ENCODE measurements at places on chromosomes 7 and 10.

DNA sequence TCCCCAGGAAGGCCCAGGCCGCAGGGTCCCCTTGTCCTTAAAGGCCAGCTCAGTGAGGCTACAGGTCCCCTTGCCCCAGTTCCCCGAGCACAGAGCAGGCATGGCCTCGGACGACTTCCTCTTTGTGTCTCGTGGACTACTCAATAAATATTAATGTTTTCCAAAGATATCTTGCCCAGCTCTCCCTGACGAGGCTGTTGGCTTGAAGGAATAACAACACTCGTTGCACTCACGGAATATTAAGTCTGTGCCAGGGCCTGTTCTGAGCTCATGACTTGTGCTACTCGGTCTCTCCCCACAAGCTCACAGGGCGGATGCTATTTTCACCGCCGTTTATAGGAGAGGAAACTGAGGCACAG is 68.2 kb downstream of the CUX1 start:
- DNase-seq, result no peak

DNA sequence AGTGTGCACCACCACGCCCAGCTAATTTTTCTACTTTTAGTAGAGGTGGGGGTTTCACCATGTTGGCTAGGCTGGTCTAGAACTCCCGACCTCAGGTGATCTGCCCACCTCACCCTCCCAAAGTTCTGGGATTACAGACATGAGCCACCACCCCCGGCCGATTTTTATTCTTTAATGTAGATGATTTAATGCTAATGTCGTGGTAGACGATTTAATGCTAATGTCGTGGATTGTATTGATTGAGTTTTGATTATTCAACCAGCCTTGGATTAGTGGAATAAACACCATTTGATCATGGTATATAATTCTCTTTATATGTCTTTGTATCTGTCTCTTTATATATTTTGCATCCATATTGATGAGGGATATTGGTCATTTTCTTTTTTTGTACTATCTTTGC is 52.6 kb downstream of the OGDH start:
- DNase-seq, result no peak

DNA sequence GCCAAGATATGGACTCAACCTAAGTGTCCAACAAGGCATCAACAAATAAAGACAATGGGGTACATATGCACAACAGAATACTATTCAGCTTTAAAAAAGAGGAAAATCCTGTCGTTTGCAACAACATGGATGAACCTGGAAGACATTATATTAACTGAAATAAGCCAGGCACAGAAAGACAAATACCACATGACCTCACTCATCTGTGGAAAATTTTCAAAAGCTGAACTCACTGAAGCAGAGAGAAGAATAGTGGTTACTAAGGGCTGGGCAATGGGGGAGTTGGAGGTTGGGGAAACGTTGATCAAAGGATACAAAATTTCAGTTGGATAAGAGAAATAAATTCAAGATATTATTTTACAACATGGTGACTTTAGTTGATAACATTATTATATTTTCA is 221.4 kb upstream of the PITRM1 start:
- no peak for DNase-seq

DNA sequence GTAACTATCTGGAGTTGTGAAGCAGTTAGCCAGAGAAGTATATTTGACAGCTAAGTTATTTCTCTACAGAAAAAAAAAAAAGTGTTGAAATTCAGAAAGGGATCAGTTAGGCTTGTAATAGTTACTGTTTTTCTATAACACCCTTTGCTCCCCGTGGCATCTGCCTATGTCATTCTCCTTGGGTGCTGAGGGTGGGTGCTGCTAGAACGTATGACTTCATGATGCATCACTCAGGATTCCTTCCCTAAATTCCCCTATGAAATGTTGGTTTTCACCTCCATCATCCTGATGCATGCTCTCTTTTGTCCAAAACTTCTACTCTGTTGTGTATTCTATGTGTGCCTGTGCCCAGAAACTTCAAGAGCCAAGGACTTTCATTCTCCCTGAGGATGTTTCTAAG is 536.4 kb downstream of the GRM8 start:
- DNase-seq, result no peak

DNA sequence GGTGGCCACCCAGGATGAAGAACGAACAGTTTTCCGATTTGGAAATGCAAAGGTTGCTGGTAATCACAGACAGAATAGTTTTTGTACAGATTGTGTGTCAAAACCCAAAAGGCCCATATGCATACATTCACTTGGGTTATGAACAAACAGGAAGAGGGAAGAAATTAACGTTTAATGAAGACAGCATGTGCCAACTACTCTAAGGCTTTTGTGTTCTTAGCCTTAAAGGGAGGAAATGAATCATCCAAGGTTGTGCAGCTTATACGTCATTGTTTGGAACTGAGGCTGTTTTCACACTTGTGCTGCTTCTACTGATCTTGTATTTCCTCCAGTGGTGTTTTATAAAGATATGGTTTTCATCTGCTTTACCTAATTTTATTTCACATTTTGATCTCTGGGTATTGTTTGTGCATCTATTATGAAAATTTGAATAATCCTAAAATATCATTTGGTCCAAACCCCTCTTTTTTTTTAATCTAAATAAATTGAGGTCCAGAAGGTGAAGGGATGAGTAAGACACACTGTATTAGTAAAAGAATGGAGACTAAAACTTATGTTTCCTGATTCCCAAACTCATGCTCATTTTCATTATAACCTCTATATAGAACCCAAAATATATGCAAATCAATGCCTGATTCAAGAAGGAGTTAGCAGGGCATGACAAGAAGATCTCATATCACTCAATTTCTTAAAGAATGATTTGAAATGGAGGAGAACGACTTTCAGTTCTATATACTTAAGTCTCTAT is 373.1 kb downstream of the THSD7A start:
- no peak for DNase-seq

GRCh38 chr7:131581241-131582051 is 25.0 kb upstream of the PODXL start:
- DNase-seq, result no peak

GRCh38 chr7:106818736-106819135 is 46.3 kb upstream of the PIK3CG start:
- DNase-seq, result no peak

- no peak for DNase-seq
Measured at GRCh38 chr10:64546073-64546472, 1024.9 kb downstream of the REEP3 start.

DNA sequence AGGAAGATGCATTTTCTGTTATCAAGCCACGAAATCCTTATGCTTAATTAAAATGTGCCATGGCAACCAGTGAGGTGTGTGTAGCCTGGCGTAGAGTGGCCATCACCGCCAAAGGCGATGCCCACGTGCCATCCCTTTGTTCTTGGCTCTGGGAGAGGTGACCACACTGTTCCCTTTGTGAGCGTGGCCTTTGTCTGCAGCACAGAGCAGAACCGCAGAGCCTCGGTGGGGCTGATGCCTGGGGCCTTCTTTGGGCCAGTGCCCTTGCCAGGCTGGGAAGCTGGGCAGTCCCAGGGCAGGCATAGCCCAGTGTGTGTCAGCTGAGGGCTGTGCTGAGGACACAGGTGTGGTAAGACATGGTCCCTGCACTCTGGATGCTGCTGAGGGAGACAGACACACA is 48.3 kb downstream of the BUB3 start:
- DNase-seq, result no peak

DNA sequence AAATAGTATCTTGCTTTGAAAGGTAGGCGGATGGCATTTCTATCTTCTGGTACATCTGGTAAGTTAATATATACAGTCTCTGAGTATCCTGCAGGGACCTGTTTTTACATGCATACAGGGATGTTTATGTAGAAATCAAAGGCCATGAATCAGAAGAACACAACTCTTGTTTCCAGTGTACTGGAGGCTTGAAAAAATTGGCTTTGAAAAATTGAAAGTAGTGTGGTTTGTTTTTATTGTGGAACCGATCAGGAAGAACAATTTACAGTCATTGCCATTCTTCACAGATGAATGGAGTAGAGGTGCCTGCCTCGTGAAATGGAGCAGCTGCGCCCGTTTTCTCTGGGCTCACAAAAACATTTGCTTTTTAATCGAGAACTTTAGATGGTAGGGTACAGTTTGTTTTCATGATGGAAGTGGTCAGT is 54.0 kb upstream of the RPA3 start:
- DNase-seq, result no peak

DNA sequence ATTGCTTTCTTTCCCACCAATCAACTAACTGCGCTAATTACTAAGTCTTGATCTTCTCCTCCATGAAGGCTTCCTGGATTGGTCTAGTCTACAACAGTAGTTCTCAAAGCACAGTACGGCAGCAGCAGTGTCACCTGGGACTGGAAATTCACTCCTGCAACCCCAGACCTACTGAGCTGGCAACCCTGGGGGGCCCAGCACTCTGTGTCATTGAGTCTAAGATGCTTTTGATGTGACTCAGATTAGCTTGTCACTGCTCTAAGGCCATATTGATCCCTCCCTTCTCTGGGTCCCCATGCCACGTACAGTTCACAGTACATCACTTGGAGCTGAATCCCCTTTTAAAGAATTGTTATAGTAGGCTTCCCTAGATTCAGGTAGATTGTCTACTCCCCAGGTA is 65.7 kb upstream of the KMT2C start:
- no peak for DNase-seq

- DNase-seq, result no peak
Measured at GRCh38 chr10:75651417-75651816, 220.0 kb downstream of the LRMDA start.

DNA sequence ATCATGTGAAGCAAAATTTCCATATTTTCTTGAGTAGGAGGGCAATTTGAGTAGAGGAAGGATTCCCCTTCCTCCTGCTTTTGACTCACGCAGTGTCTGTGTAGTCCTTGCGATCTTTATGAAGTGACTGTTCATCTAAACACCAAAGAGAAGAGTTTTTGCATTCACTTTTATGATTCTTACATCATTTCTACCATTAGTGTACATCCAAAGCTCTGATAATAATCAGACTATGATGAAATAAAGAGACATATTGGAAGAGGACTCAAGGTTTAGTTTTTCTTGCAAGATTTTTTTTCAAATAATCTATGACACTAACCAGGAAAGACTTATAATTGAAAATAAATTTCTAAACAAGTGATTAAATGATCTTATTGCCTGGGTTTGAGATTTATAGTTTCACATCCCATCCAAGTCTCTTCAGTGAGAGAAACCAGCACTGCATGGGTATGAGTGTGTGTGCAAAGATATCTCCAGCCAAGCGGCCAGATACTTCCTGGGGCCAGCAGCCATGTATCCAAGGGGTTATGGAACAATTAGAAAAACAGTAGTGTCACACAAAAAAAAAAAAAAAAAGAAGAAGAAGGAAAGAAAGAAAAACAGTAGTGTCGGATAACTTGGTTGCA is 2.0 kb upstream of the ACTA2 start:
- no peak for DNase-seq

DNA sequence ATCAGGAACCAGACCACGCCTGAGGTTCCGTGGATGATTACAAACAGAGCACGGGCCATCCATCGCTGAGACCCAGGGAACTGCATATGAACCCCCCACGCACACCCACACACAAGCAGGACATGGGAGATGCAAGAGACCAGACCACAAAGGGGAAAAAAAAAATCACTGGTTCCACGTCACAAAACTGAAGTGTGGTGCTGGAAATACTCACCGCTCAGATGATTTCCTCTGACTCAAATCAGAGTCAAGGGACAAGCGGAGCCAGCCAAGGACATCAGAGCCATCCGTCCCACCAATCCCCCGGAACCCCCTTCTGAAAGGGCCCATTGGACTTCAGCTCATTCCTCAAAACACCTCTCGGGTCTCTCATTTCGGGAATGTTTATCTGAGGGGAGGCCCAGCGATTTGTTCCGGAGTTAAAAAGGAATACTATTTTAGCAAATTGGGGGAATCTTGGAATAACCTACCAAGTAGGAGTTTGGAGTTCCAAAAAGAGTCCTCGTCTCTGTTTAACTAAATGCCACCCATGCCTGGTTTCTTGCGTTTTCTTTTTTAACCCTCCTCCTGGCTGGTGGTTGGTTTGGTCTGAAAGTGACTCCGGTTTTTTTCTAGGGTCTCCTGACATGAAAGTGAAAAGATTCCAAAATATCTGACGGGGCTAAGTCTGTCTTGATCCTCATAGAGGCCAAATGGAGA is 15.0 kb downstream of the SNX8 start:
- no peak for DNase-seq

DNA sequence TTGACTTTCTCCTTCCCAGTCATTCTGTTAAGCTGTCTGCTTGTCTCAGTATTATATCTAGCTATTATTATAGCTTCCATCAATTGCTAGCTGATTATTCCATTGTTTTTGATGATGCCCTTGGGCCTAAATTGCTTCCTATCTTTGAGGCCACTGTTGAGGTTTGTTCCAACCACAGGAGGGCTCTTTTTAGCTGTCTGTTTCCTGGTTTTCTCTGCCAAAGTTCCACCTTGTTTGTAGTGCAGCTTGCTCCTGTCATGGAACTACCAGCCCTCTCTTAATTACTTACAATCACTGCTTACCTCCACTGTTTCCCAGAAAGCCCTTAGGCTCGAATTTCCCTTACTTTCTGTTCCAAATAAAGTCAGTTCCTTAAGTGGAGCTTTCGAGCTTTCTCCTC is 118.7 kb upstream of the SEC61G start:
- no peak for DNase-seq

GRCh38 chr10:113754125-113754524 is 2.6 kb downstream of the PLEKHS1 start:
- no peak for DNase-seq

DNA sequence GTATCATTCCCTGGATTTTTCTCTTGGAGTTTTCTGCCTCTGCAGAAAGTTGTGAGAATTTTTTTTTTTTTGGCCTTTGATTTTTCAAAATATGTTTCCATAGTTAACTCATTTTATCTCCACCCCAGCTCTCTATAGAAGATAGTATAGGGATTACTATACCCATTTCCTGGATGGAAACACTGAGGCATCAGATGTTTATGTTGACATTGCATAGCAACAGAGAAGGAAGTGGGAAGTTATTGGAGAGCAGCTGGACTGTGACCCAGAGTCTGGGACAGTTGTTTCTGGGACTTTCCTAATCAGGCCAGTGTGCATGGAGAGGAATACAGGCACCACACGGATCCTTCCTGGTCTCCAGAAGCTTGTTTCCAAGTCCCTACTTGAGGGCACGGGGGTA is 158.0 kb downstream of the CDH23 start:
- no peak for DNase-seq

Data from cerebellum (tissue), 4 donors.